Bronchial epithelial cell (primary cell): ENCODE measurements at places on chromosomes 2 and 18.
A peak's percentile ranks its signal among the peaks of the same experiment; 100 is the strongest.

GRCh38 chr2:190202018-190202417 lies 117.6 kb downstream of the HIBCH start:
- DNase-seq, result no peak

DNA sequence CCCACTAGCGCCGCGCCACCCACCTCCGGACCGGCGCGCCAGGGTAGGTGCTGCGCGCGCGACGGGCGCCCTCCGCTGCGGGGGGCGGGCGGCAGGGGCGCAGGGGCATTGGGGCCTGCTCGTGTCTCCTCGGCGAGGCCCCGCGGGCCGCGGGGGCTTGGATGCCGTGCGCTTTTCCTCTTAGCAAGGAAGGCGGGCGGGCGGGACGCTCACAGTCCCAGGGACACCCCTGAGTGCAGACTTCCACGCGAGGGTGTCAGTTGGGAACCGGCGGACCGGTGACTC lies 748 bp downstream of the TWIST2 start:
- DNase-seq, result no peak

- no peak for DNase-seq
These were observed 87.5 kb downstream of the ZNF532 start for GRCh38 chr18:58951986-58952702.

DNA sequence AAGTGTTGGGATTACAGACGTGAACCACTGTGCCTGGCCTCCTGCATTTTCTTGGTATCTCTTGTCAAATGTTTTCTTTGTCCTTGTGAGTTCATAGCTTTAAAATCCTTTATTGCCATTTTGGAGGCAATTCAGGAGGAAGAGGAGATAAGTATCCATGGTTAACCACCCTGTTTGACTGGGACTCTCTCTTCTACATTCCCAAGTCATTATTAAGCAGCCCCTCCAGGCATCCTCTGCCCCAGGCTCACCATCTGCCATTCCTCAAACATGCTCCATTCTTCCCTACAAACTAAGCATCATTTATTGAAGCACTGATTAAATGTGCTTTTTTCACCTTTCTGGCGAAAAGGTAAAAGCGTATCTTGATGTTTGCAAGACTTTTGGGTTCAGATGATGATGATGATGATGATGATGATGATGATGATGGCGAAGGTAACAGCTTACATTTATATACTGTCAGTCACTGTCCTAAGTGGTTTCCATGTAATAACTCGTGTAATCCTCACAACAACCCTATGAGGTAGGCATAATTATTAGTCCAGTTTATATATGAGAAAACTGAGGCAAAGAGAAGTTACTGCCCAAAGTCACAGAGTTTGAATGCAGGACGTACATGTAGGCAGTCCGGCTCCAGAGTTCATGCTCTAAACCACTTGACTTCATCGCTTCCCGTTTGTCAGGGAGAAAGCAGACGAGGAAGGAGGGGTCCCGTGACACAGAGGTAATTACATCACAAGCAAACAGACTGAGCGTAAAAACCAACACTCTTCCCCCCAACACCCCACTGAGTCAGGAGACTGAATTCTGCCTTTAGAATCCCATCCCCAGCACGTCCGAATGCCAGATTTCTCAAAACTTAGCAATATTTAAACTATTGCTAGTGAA lies 69.7 kb upstream of the ACKR3 start:
- no peak for DNase-seq

- DNase-seq, result peak; percentile 59
These were observed 205.7 kb downstream of the DSEL start for GRCh38 chr18:67310826-67311225.

GRCh38 chr2:199388728-199389268 lies 68.9 kb downstream of the SATB2 start:
- no peak for DNase-seq

DNA sequence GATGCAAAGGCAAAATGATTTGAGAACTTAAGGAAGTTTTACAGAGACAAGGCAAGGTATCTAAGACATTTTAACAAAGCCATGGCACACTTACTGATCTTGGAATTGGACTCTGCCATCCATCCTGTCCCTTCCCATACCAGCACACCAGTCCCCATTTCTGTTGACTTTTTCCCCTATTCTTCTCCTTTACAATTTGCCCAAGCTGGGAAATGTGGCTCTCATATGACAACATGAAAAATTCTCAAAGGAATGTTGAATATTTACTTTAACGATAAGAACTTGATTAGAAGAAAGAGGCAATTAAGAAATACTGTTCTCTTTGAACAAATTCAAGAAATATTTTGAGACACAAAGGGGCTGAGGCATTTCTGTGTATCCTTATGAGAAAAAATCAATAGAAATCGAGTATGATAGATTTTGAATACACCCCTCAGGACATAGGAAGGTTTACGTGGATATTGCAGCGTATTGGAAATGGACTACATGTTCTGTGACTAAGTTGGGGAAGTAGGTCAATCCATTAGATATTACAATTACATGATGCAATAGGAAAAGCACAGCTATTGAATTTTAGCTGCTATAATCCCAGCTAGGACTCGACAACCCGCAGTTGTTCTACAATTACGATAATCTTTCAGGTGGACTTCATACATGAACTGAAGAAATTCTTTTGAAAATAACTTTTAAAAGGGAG lies 201.6 kb downstream of the TRIB2 start:
- DNase-seq, result peak; percentile 25

DNA sequence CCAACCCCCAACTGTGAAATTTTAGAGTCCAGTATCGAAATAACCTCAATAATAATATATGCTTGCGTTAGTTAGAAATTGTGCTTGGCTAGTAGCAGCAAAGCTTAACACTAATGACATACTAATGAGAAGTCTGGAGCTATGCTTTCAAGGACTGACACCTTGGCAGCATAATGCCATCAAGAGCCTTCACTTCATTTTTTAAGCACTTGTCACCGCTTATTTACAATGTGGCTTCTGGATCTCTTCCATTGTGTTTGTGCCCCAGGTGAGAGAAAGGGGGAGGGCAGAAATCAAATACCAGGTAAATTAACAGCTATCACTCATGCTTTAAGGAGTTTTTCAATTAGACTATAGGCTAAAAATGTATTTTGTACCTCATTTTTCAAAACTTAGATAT lies 101.5 kb downstream of the CDH7 start:
- no peak for DNase-seq

- peak; percentile 13 for DNase-seq
These were observed 340.3 kb upstream of the SALL3 start for GRCh38 chr18:78639006-78639950.

DNA sequence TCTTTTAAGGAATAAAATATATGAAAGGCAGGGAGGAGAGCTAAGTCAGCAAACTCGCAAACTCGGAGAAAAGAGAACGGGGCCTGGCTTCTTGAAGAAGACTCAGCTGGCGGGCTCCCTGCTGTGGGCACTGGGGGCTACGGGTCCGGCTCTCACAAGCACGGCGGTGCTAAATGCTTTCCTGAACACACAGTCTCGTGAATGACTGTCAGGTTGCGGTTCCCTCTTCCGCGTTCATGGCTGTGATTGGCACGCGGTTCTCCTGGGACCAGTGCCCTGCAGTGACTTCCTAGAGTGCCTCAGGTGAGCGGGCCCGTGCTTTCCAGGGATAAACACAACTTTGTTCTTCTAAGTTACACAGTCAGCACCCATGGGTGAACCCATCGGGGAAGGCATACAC lies 208.4 kb downstream of the HDAC4 start:
- DNase-seq, result no peak

GRCh38 chr2:232562515-232563151 lies 12.1 kb downstream of the EIF4E2 start:
- DNase-seq, result no peak

- no peak for DNase-seq
These were observed 1067.0 kb upstream of the FANCL start for GRCh38 chr2:59308108-59308507.

- DNase-seq, result no peak
These were observed 43.0 kb upstream of the KCNJ3 start for GRCh38 chr2:154655499-154655898.

DNA sequence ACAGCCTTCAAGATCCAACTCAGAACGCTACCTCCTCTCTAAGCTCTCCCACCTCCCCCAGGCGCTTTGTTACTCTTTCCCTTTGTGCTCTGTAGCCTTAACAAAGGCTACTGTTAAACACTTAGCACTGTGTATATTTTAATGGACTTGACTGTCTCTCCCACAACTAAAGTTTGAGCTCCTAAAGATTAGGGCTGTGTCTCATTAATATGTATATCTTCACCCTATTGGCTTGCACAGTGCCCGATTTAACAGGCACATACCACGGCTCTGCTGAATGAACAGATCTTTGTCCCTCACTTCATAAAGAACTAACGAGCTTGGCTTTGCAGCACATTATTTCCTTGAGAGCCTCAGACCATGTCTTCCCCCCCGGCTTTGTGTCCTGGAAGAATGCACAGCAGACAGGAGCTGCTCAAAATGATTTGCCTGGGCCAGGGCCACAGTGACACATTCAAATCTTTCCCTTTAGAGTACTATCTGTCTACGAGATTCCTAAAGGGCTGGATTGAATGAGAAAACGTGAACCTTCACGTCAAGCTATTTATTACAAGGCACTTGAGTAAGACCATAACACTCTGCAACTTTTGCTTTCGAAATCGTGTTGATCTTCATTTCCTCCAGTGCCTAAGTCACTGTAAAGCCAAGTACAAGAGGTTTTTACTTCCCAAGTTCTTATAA lies 22.1 kb downstream of the ABHD3 start:
- peak; percentile 79 for DNase-seq

DNA sequence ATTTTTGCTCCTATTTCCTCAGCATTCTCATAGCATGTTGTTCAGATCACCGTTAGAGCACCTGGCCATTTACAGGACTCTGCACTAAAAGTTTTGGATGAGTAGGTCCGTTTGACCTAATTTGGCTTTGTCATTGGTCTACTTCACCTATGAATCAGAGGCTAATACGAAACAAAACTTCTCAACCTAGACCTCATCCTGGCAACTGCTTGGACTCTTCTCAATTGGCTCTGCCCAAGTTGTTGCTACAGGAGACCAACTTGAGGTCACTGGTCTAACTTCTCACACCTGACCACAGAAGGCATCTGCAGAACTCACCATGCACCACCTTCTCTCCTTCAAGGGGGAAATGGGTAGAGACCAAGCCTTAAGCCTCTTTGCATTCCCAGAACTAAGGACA lies 663.7 kb downstream of the PLCL1 start:
- no peak for DNase-seq

GRCh38 chr2:229235131-229235914 lies 35.8 kb downstream of the PID1 start:
- DNase-seq, result peak; percentile 8

GRCh38 chr2:29212009-29212408 lies 96.8 kb downstream of the CLIP4 start:
- DNase-seq, result no peak

DNA sequence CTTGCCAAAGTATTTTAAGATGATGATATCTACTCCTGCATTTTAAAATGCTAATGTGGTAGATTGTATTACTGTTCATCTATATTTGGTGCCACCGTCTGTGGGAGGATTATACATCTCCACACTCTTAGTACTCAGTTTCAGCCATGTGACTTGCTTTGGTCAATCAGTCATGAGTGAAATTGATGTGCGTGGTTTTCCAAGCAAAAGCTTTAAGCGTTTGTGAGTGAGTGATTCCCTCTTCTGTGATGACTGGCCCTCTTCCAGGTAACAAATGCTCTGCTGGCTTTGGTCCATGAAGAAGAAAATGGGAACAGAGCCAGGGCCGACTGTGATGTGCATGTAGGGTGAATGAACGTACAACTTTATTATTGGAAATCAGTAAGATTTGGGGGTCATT lies 330.4 kb downstream of the LPIN1 start:
- DNase-seq, result no peak

GRCh38 chr18:27899893-27900292 lies 277.0 kb downstream of the CDH2 start:
- no peak for DNase-seq

GRCh38 chr2:74915743-74916142 lies 42.7 kb upstream of the POLE4 start:
- no peak for DNase-seq

GRCh38 chr2:27509326-27509725 lies 12.7 kb downstream of the GCKR start:
- DNase-seq, result peak; percentile 35

DNA sequence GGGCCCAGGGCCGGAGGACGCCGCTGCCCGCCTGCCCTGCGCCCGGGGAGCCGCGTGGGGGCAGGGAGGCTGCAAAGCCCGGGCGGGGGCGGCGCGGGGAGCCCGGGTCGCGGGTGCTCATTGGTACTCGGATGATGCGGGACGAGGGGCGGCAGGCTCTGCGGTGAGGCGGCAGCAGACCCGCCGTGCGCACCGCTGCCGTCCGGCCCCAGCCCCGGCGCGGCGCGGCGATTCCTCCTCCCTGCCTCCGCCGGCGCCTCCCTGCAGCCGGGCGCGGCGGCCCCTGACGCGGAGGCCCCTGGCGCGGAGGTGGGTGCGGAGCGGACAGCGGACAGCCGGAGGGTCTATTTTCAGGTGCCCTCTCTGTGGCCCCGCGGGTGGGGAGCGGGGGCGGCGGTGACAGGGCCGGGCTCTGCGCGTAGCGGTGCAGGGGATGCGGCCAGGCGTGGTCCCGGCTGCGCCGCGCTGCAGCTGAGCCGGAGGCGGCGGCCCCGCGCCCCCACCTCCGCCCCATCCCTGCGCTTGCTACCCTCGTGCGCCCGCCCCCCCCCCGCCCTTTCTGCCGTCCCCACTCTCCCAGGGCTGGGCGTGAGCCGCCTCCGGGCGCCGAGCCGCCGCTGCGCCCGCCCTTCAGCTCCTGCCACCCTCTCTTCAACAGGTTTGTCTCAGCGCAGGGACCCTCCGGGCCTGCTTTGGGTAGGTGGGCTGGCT lies 640 bp downstream of the SPTBN1 start:
- DNase-seq, result no peak

- DNase-seq, result no peak
These were observed 123.2 kb downstream of the CABYR start for GRCh38 chr18:24262087-24262486.

DNA sequence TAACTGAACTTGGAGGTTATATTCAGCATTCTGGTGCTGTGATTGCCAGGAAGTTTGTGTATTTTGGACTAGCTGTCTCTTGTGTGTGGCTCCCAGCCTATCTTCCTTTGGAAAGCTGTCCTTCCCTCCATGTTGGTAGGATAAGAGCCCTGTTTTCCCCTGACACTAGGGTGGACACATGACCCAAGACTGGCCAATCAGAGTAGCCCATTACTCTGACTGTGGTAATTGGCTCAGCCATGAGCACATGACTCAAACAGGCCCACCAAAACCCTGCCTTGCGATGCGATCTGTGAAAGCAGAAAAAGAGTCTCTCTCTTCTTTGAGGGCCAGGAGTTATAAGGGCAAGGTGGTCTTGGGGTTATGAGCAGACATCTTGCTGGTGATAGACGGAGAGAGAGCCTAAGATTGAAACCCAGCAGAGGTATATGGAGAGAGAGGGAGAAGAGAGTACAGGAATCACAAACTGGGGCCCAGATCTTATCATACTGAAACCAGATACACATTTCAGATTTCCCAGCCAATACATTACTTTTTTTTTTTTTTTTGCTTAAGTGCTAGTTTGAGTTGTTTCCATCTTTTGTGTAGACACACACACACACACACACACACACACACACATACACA lies 45.3 kb upstream of the SERPINE2 start:
- DNase-seq, result no peak

DNA sequence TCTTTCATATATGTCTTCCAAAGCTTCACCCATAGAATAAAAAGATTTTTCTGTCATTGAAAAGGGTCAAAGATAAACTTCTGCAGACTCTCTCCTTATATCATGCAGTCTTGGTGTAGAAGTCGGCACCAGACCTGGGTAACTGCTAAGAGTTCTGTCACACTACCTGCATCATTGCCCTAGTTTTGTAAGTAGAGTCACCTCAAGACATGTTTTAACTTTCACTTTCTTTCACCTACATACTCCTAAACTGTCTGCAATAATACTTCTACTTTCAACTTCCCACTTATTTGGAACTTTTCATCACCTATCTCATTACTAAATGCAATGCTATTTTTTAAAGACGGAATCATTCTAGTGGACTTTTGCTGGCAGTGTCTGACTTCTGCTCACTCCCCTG lies 475.6 kb upstream of the VRK2 start:
- no peak for DNase-seq
